ENCODE measurements at places on chromosomes 7 and 10.
A peak's percentile ranks its signal among the peaks of the same experiment; 100 is the strongest.

GRCh38 chr10:119737823-119738222, 12.0 kb downstream of the INPP5F start:
- peak; percentile 79 for DNase-seq

DNA sequence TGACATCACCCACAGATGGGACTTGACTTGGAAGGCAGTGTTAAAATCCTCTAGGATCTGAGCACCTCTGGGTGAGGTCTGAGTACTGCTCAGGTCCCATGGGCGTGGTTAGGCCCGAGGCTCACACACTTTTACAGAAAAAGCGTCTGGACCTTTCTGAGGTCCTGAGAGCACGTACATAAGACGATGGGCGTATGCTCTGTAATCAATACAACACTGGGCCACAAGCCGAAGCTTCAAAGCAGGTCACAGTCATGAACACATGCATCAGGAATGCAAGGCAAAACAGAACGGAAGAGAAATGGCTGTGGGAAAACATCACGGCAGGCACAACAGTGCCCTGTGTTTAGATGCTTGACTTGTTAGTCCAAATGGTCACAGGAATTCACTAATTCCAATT, 112.2 kb downstream of the LARP4B start:
- no peak for DNase-seq

GRCh38 chr10:72106154-72106849, 18.0 kb upstream of the SPOCK2 start:
- DNase-seq: no peak

GRCh38 chr10:62379394-62379793, 5.2 kb downstream of the ZNF365 start:
- no peak for DNase-seq

DNA sequence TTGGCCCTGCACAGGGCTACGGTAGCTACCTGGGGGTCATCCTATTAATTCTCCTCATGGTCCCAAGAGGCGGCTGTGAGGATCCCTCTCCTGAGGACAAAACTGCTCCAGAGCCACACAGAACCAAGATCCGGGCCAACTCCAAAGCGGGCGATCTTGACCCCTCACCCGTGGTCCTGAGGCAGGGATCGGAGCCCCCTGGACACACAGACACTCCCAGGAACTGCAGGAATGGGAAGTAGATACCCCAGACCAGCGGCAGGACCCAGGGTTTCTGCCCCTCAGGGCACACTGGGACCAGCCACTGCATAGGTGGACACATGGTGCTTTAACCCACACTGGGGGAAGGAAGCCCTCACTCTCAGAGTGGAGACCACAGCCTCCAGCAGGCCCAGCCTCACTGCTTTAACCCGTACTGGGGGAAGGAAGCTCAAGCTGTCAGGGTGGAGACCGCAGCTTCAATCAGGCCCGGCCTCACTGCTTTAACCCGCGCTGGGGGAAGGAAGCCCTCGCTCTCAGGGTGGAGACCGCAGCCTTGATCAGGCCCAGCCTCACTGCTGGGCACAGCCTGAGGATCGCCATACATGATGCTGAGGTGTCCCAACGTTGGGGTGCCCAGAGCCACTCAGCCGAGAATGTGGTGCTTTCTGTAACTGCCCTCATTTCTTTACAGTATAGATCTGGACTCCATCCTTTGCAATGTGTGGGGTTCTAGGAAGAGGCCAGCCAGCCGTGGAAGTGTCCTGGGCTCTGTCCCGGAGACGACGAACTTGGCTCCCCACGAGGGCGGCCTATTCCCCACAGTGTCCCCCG, 60.1 kb downstream of the DIP2C start:
- no peak for DNase-seq

- DNase-seq: no peak
Observed at GRCh38 chr7:45363669-45364068, 206.1 kb downstream of the RAMP3 start.

DNA sequence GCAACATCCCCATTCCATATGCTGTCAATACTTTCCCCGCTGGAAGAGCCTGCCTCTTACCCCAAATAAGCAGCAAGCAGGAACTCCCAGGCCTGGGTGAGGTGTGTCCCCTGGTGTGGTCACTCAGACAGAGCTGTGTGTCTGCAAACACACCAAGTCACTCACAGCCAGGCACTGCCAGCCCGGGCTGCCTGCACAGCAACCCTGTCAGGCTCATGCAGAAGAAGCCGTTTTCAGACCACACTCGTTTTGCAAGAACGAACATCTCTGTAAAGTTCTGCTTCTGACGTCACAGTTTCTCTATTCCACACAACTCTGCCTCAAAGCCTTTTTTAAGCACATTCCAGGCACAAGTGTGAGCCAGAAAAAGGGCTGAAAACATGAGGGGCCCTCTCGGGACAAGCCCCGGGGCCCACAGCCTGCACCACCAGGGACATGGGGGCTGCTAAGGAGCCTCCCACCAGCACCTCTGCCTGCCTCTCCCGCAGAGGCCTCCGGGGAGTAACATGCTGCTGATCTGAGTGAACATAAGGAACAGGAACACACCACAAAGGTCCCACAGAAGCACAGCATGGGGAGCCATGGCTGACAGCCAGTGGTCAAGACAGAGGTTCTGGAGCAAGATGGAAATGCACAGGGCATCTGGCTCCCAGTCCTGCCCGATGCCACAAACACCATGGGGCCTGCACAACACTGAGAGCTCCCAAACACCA, 11.4 kb downstream of the PTPRN2 start:
- DNase-seq: no peak

GRCh38 chr10:52212062-52212461, 102.0 kb upstream of the DKK1 start:
- DNase-seq: no peak

DNA sequence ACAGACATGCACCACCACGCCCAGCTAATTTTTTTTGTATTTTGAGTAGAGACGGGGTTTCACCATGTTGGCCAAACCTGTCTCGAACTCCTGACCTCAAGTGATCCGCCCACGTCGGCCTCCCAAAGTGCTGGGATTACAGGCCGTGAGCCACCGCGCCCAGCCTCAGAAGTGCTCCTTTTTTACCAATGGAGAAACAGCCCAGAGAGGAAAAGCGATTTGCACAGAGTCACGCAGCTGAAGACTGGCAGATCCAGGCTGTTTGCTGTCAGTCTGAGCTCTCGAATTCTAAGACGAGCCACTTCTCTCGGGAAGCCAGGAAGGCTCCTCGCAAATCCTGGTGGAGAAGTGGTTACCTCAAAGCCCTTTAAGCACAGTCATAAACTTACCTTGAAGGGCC, 57.4 kb upstream of the SDK1 start:
- no peak for DNase-seq

DNA sequence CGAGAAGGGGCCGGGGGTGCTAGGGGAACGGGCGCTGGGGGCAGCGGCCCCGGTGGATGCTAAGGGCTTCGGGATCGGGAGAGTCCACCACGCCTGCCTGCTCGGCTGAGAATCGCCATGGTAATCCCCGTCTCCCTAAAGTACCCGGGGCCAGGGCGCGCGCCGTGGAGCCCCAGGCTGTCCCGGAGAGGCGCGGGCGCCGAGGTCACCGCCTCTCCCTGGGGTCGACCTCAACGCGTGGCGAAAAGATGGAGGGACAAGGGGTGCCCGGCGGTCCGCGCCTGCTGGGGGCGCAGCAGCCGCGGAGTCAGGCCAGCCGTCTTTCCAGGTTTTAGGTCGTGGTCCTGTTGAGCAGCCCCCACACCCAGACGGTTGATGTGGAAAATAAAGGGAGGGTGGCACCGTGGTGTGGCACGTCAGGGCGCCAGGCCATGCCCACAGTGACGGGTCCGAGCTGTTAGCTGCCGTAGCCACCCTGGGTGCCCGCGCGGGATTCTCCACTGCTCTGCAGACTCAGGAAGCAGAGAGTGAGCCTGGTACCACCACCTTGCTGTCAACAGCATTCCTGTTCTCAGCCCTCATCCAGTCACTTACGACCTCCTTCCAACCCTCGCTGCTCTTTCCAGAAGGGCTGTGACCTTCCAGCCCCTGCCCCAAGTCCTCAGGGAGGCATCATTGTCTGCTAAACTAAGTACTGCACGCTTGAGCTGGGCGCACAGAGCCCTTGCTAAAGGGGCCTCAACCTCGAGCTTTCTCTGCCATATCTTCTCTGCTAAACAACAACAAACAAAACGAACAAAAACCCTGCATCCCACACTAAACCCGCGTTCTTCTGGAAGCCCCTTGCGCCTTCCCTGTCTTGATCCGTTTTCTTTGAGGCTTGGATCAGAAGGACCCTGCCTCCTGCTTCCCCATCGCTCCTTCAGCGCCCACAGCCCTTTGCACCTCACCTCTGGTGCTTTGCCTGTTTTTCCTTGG, 666 bp downstream of the SMKR1 start:
- no peak for DNase-seq

DNA sequence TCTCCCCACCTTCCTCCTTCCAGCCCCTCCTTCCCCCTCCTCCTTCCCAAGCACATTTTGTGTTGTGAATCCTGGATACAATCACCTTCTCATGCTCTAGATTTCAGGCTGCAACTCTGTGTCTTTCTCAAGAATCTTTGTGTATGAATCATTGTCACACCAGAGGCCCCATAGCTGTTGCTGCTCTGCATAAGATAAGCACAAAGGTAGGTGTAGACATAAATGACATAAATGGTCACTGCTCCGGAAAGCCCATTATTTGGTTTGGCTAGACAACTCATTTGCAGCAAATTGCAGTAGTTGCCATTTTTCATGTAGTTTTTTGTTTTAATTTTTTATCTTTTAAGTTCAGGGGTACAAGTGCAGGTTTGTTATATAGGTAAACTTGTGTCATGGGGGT, 216.3 kb upstream of the NRP1 start:
- no peak for DNase-seq

- DNase-seq: no peak
Observed at GRCh38 chr7:45268013-45268412, 110.4 kb downstream of the RAMP3 start.

DNA sequence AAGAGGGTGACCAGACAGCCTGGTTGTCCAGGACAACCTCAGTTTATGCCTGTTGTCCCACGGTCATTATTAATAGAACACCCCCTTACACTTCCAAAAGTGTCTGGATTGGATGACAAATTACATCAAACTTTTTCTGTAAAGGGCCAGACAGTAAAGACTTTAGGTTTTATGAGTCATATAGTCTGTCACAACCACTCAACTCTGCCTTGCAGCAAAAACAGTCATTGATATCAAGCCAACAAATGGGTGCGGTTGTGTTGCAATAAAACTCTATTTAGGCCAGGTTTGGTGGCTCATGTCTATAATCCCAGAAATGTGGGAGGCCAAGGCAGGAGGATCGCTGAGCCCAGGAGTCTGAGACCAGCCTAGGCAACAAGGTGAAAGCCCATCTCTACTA, 66.7 kb upstream of the ATP6V0A4 start:
- DNase-seq: peak; percentile 51

All from urothelium cell line (cell line).